CD4-positive, alpha-beta T cell treated with Interferon alpha-2 for 1 hour (primary cell): ENCODE measurements at places on chromosomes 7 and 10.

DNA sequence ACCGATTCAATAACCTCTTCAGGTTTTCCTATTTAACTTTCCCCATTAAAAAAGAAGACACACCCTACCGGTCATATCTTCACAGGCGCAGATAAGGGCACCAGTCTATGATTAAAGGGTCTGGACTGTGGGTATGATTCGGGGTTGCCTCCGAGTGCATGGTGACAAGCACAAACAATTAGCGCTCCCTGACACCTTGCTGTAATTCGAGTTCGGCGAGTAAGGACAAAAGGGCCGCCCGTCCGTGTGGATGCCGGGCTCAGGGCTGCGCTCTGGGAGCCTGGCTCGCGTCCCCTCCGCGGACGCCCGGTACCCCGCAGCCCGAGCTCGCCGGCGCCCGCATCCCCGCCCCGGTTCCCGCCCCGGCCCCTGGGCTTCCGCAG is 111.9 kb upstream of the RHEB start:
- DNase-seq = no peak

- no peak for DNase-seq
These were observed 91.1 kb downstream of the CH25H start for GRCh38 chr10:89115876-89116627.

GRCh38 chr7:38306171-38306570 is 32.7 kb upstream of the TARP start:
- no peak for DNase-seq

GRCh38 chr7:78115876-78116275 is 317.3 kb downstream of the PHTF2 start:
- no peak for DNase-seq

- no peak for DNase-seq
These were observed 169.5 kb upstream of the CHRM2 start for GRCh38 chr7:136698977-136699376.

DNA sequence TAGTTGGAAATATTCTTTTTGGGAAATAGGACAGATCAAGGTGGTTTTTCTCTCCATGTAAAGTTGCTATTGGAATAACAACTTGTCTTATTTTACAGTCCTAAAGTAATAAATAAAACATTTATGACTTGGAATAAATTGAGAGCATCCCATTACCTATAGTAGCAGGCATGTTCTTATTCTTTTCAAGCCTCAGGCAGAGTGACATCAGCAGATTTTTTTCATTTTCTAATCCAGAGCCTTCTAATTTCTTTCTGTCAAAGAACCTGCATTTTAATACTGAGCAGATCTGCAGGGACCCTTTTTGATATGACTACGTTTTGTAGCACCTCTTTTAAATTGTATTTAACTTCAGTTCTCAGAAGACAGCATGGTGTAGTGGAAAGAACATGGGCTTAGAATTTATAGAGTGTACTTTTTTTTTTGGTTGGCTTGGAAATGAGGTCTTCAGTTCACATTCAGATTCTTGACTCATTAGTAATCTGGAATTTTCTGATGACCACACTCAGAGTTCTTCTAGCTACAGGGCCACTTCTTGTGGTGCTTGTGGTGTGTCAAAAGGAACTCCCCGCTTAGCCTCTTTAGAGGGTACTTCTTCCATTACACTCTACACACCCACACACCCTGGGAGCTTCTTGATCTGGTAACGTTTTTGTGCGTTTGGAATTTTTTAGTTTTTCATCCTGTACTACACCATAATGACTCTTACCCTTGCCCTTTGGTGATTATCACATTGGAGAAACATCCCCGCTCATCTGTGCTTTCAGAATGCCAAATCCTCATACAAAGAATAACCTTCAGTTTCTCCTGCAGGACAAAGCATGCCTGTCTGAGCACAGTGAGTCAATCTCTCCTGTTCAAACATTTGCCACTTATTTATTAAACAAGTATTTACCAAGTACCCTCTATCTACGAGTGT is 34.6 kb downstream of the AGK start:
- no peak for DNase-seq

- peak; percentile 30 for DNase-seq
These were observed 613 bp downstream of the AP5Z1 start for GRCh38 chr7:4775848-4776623.

DNA sequence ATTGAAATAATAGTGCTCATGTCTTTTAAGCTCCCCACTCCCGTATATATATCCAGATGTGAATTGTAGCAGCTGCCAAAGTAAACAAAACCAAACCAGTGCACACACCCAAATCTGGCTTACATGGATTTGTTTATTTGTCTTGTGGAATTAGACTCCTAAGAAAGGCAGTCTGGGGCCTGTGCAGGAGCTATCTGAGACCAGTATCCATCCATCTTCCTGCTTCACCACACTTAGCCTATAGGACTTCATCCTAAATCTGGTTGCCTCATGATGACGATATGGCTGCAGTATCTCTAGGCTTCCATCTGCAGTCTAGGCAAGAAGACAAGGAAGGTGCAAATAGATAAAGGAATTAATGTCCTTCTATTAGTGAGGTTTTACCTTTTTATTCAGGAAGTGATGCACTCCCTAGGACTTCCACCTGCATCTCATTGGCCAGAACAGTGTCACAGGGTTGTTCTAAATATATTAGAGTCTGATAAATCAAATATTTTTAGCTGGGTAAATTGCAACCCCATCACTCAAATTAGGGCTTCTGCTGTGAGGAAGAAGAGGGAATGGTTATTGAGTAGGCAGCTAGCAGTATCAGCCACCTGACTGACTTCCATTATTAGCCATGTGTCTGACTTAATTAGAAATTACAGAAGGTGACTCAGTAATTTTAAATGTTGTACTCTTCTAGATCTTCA is 6.0 kb downstream of the WIPF3 start:
- no peak for DNase-seq

- no peak for DNase-seq
These were observed 17.2 kb upstream of the UBE2H start for GRCh38 chr7:129969881-129970446.

DNA sequence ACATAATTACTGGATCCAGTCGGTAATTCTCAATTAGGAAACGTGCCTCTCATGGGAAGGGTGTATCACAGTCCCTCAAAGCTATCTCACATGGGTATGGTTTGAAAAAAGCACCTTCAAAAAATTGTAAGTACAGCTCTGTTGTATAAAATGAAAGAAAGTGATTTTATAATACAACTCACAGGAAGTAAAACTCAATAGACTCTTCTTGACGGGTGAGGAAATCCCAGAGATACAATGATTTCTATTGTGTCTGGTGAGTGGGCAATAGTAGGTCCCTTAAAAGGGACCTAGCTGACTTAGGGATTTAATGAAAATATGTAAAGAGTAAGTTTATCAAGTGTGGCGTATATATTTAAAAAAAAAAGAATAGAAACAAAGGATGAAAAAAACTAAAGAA is 27.0 kb downstream of the TASOR2 start:
- peak; percentile 19 for DNase-seq

GRCh38 chr7:108063520-108063933 is 60.6 kb upstream of the LAMB1 start:
- no peak for DNase-seq

GRCh38 chr7:94297397-94297838 is 97.3 kb upstream of the COL1A2 start:
- DNase-seq = no peak
